ENCODE measurements at places on chromosomes 12 and 14.
A peak's percentile ranks its signal among the peaks of the same experiment; 100 is the strongest.

GRCh38 chr12:2286461-2287131, 233.8 kb downstream of the CACNA1C start:
- DNase-seq: no peak

GRCh38 chr14:105348945-105349699, 34.6 kb downstream of the PACS2 start:
- no peak for DNase-seq

GRCh38 chr12:12450043-12450471, 93.2 kb downstream of the BORCS5 start:
- DNase-seq: no peak

- no peak for DNase-seq
These were observed 17.8 kb downstream of the NCOR2 start for GRCh38 chr12:124549629-124550028.

DNA sequence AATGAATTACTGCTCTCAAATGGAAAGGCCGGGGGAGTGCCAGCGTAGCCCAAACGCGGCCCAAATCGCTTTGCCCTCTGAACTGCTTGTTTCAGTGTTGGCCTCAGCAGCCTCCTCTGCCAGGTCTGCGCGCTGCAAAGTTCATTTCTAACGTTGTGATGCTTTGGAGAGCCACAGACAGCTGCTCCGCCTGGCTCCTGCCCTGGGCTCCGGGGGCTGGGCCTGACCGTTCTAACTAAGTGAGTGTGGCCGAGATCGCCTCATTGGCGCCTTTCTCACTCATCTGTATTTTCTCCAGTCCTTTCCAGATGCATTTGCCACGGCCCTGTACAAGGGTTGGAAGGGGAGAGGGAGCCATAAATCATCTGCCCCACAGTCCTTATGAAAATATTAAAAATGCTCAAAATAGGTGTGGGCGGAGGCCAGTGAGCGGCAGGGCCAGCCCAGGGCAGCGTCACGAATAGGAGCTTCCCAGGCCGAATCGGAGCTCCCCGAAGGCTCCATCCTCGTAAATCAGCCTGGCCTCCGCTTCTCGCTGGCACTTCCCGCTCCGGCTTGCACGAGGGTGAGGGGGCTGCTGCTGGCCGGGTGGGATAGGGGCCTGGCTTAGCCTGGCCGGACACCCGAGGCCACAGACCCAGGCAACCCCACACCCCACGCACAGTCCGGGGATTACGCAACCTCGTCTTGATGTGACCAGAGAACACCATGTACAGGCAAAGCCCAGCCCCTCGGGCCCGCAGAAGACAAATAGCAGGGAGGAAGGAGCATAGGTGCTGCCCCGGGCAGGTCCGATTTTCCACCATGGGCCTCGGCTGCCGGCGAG, 196.6 kb upstream of the DIO3 start:
- DNase-seq: no peak

- DNase-seq: no peak
These were observed 13.8 kb downstream of the NFKBIA start for GRCh38 chr14:35390577-35391387.

DNA sequence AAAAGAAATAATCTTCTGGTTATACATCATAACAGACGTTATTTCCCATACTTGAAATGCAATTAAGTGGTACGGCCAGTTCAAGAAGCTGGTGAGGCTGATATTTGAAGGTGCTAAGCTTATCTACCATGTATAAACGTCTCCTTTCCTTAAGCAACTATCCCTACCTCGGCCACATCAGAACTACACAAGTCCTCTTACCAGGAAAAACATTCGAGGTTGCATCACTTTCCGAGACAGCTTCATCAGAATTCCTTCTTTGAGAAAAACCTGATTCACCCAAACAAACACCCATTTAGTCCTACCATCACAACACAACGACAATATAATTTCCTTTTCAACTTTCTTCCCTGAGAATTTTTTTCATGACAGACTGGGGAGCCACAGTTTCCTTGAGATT, 33.9 kb upstream of the NR2C1 start:
- DNase-seq: no peak

DNA sequence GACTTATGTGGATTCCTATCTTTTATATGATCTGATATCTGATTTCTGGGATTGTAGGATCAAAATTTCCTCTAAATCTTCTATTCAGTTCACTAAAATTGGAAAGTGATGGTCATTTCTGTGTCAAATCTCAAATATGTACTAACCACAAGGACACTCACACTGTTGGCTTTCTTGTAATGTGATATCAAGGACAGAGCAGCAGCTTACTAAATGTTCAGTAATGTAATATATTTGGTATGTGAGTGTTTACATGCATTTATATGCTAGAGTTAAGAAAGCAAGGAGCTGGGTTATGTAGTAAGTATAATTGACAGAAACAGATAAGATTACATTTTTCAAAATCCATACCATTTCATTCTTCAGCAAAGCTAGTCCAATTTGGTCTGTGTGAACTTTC, 16.5 kb downstream of the PUS7L start:
- DNase-seq: no peak

- DNase-seq: no peak
These were observed 217.3 kb upstream of the CRY1 start for GRCh38 chr12:107310621-107311020.

- no peak for DNase-seq
These were observed 9.0 kb downstream of the TPH2 start for GRCh38 chr12:71947645-71948105.

GRCh38 chr12:24625103-24625502, 323.8 kb downstream of the BCAT1 start:
- no peak for DNase-seq

DNA sequence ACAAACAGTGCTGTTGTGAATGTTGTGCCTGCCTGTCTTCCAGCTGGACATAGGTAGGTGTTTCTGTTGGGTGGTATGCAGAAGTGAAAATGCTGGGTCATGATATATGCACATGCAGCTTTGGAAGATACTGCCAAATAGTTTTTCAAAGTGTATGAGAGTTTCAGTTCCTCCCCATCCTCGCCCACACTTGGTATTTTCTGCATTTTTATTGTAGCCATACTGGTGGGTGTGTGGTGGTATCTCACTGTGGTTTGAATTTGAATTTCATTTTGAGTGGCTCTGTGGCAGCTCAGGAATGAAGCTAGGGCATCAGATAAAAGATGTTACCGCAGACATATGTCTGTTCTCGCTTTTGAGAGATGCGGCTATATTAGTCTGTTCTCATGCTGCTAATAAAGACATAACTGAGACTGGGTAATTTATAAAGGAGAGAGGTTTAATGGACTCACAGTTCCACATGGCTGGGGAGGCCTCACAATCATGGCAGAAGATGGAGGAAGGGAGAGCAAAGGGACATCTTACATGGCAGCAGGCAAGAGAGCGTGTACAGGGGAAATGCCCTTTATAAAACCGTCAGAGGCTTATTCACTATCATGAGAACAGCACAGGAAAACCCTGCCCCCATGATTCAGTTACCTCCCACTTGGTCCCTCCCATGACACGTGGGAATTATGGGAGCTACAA, 183.1 kb downstream of the CAND1 start:
- DNase-seq: no peak

- no peak for DNase-seq
These were observed 2.4 kb upstream of the CSRNP2 start for GRCh38 chr12:51085757-51086156.

GRCh38 chr12:132414634-132415326, 75.2 kb upstream of the FBRSL1 start:
- DNase-seq: peak; percentile 92

- DNase-seq: no peak
These were observed 321.0 kb upstream of the RTL1 start for GRCh38 chr14:101224356-101225156.

DNA sequence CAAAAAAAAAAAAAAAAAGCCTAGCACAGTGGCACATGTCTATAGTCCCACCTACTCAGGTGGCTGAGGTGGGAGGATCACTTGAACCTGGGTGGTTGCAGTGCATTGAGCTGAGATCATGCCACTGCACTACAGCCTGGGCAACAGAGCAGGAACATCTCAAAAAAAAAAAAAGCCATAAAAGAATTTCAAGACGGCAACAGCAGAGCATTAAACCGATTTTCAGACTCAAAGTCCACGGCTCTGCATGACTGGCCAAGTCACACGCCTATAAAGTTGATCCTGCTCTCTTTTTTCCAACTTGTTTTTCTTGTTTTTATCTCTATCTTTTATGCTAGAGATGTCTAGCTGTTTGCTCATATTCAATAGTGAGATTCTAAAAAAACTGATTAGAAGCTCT, 45.3 kb downstream of the FBXO34 start:
- no peak for DNase-seq

- no peak for DNase-seq
These were observed 137.9 kb downstream of the BTG1 start for GRCh38 chr12:92007787-92008186.

GRCh38 chr14:65303190-65303898, 109.2 kb upstream of the FUT8 start:
- no peak for DNase-seq

GRCh38 chr12:38691164-38691563, 214.2 kb downstream of the CPNE8 start:
- no peak for DNase-seq

GRCh38 chr12:26906024-26906423, 31.8 kb downstream of the INTS13 start:
- no peak for DNase-seq

- no peak for DNase-seq
These were observed 37.7 kb upstream of the FOXJ2 start for GRCh38 chr12:7994731-7995205.

DNA sequence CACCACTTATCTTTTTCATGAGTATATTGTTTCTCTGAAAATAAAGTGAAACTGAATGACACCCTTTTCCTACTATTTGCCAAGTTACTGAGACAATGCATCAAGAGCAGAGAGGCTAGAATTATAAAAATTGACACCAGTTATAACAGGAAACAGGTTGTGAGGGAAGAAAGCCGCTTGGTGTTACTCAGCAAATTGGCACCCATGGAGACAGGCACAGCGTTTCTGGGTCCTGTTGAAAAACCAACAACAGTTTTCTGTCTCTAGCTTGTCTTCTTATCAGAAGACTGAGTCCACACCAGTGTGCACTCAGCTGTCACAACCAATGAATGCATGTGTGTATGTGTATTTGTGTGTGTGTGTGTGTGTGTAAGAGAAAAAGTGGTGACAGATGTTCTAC, 267.7 kb downstream of the KCNH5 start:
- no peak for DNase-seq

DNA sequence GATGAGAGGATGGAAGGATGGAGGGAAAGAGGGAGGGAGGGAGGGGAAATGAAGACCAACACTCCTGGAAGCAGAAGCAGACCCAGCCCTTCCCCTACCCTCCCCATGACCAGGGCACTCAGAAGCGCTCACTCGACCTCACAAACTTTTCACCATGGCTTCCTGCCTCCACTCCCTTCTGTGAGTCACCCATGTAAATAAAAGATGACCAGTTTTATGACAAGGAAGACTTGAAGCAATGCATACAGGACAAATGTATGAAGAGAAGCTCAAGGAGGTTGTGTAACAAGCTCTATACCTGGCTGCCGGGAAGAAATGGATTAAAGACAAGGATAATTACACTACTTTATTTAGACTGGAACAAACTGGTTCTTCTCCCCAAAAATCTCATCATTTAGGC, 63.8 kb downstream of the CDC42BPB start:
- no peak for DNase-seq

DNA sequence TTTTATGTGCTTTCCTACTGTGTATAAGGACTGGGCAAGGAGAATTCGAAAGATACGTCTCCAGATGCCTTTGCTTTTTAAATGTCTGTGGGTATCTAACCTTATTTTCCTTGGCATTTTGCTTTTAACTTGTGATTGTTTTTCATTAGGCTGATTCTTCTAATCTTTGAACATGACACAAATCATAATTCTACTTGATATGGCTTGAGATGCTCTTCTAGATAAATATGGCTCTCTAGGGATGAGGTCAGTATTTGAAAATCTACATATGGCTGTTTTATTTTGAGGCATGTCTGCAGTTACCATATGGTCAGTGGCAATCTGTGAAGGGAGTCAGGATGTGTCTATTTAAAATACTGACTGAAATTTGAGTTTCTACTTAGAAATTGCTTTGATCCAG, 139.2 kb downstream of the SLC2A13 start:
- no peak for DNase-seq

- DNase-seq: no peak
These were observed 143.4 kb downstream of the KIF26A start for GRCh38 chr14:104281768-104282301.

GRCh38 chr12:8609061-8609570, 3.5 kb downstream of the AICDA start:
- peak; percentile 64 for DNase-seq

DNA sequence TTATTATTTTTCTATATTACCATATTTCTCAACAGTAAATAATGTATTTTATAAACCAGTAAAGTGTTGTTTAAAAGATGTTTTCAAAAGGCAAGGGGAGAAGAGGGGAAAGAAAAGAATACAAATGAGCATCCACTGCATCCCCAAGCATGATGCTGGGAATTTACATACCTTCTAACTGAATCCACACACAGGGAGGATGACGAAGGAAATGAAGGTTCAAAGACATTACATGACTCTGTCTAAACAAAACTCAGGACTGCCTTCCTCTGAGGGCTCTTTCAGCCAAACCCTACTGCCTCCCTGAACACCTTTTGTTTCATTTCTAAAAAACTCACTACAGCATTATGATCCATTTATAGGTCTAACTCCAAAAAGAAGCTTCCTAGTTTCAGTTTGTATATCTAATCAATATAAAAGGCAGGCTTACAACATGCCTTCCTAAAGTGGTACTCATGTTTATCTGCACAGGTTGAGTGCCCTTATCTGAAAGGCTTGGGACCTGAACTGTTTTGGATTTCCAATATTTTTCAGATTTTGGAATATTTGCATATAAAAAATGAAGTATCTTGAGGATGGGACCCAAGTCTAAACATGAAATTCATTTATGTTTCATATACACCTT, 30.3 kb downstream of the DICER1 start:
- DNase-seq: no peak

GRCh38 chr12:39763071-39763889, 143.7 kb upstream of the ABCD2 start:
- DNase-seq: no peak

- DNase-seq: no peak
These were observed 70.9 kb downstream of the MON2 start for GRCh38 chr12:62537551-62537950.

DNA sequence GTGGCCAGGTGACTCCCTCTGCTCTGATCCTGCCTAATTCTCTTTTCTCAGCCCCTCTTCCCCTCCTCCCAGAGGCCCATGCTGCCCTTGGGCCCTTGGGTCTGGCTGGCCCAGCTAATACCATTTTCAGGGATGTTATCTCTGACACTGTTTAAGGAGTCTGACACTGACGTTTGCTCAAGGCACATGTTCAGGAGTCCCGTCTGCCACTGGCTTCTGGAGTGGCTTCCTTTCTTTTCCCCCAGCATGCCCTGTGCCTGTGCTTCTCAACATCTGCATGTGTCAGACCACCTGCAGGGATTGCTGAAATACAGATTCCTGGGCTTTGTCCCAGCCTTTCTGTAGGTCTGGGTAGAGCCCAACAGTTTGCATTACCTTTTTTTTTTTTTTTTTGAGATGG, 128.9 kb downstream of the BCL11B start:
- DNase-seq: no peak

GRCh38 chr14:89955022-89955744, 544 bp upstream of the TDP1 start:
- no peak for DNase-seq

GRCh38 chr12:89179245-89179644, 173.1 kb downstream of the DUSP6 start:
- DNase-seq: no peak

Measured in HEK293T (cell line).